ENCODE measurements at places on chromosomes 16 and 17.
A peak's percentile ranks its signal among the peaks of the same experiment; 100 is the strongest.

- peak; percentile 34 for DNase-seq
These were observed 21.3 kb downstream of the CYLD start for GRCh38 chr16:50763211-50763610.

DNA sequence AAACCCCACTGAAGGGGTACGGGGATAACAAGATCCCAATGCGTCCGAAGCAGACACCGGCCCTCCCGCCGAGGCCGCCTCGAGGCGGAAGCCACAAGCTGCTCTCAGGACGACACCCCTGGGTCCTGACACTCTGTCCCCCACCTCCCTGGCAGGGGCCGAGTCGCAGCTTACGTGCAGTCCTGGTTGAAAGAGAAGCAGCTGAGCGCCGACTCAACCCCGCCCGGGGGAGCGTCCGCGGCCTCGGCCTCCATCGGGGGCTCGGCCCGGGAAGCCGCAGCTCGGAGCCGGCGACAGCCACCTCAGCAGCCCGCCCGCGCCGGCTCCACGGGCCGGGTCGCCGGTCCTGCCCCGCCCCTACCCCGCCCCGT is at the start of gene WIPI1:
Gene WIPI1 (minus strand): TSS at position 329 of the 371 bp plus-strand sequence. CDS start 75 bp downstream, at position 254.
- no peak for DNase-seq

DNA sequence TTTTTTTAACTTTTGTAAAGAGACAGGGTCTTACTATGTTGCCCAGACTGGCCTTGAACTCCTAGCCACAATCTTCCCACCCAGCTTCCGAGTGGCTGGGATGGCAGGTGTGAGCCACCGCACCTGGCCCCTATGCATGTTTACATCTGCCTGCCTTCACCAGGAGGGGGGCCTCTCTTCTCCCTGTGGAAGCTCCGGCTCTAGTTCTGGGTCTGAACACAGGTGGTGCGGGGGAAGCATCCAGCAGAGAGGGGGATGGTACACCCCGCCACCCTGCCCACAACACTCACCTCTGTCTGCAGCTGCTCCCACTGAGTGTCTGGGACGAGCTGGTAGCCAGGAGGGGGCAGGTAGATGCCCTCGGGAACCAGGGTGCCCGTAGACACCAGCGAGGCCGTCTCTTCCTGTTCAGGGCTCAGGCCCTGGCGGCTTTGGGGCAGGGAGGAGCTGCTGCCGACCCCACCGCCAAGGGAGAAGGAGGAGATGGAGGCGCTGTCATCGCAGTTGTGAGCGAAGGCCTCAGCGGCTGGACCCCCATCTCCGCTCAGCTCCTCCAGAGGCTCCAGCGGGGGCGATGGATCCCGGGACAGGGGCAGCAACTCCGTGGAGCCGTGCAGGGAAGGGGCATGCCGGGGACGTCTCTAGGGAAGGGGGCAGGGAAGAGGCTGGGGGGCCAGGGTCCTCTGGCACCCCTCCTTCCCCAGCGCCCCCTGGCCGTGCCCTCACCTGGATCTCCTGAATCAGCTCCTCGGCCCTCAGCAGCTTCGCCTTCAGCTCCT is 10.9 kb downstream of the RABEP2 start:
- DNase-seq: no peak

- DNase-seq: peak; percentile 34
These were observed 41.5 kb downstream of the TK2 start for GRCh38 chr16:66508248-66508913.

- DNase-seq: no peak
These were observed 4.4 kb upstream of the CBFB start for GRCh38 chr16:67024384-67025209.

- DNase-seq: no peak
These were observed 101.8 kb downstream of the CBLN1 start for GRCh38 chr16:49179714-49180330.

GRCh38 chr16:5176505-5176904 is 78.9 kb upstream of the EEF2KMT start:
- DNase-seq: no peak

GRCh38 chr17:31092475-31093064 is 2.2 kb upstream of the NF1 start:
- no peak for DNase-seq

- peak; percentile 52 for DNase-seq
These were observed 474 bp downstream of the CLN3 start for GRCh38 chr16:28491230-28491969.

- DNase-seq: no peak
These were observed 42.8 kb downstream of the TNFRSF13B start for GRCh38 chr17:16929035-16929680.

GRCh38 chr16:89373355-89374110 is 116.8 kb downstream of the ANKRD11 start:
- DNase-seq: peak; percentile 44

DNA sequence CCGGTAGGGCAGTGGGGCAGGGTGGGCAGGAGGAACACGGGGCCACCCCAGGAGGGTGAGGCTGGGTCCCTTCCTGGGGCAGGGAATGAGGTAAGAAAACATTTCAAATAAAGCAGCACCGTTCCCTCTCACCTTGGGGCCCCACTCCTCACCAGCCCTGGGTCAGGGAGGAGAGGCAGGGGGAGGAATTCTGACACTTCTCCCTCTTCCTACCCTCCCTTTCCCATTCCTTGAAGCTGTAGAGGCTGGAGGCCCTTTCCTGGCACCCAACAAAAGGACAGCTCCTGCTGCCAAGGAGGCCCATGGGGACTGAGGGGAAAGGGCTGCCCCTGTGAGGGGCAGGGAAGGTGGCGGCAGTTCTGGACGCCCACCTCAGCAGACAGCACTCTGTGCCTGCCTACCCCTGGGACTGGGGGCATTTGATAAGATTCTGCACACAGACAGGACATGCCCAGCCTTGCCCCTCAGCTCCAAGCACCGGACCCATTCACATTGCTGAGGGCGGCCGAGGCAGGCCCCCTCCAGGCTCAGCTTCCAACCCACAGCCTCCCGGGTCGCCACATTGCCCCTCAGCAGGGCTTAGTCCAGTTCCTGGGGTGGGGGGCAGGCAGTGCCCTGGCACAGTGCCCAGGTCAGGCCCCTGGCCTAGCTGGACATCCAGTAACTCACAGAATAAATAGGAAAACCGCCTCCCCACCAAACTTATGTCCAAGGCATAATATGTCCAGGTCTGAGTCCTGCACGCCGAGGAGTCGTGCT is 6.2 kb downstream of the ATXN7L3 start:
- no peak for DNase-seq

GRCh38 chr16:89841275-89841674 is 13.0 kb downstream of the SPIRE2 start:
- DNase-seq: no peak

DNA sequence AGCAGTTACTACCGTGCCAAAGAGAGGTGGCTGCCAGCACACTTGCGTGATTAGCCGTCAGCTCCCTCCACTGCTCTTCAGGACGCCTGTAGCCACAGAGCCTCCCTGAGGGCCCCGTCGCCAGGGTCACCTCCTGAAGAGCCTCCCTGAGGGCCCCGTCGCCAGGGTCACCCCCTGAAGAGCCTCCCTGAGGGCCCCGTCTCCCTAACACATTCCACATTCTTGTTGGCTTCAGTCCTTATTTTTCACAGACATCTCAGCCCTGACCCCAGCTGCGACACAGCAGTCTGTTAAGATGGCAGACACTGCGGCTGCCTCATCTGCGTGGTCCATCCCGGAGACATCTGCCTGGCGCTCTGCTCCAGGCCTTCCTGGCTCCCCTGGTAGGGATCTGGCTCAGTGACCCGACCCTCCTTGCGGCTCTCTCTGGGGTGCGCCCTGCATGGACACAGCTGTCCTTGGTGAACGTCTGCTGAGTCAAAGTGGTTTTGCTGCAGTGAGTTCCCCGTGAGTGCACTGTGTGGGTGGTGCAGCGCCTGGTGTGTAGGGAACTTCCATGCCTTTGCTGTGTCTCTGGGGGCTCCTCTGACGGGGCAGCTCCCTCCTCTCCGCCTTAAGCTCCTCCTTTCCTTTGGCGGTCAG is 11.4 kb downstream of the ACSF3 start:
- DNase-seq: no peak

DNA sequence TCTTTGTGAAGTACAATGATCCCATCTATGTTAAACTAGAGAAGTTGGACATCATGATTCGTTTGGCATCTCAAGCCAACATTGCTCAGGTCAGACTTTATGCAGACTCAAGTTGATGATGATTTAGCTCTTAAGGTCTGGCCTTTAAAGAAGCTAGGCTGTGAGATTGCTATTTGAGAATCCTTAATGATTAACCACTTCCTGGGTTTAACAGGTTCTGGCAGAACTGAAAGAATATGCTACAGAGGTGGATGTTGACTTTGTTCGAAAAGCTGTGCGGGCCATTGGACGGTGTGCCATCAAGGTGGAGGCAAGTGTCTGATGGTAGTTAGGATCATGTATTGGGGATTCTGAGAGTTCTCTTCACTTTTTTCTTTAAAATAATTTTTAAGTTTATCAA is 40.3 kb downstream of the AP2B1 start:
- no peak for DNase-seq

GRCh38 chr16:12303653-12304052 is 327.1 kb downstream of the SNX29 start:
- no peak for DNase-seq

- DNase-seq: no peak
These were observed 1.5 kb downstream of the FBRS start for GRCh38 chr16:30659507-30660423.

- peak; percentile 61 for DNase-seq
These were observed 43.2 kb downstream of the RPH3AL start for GRCh38 chr17:309361-309888.

DNA sequence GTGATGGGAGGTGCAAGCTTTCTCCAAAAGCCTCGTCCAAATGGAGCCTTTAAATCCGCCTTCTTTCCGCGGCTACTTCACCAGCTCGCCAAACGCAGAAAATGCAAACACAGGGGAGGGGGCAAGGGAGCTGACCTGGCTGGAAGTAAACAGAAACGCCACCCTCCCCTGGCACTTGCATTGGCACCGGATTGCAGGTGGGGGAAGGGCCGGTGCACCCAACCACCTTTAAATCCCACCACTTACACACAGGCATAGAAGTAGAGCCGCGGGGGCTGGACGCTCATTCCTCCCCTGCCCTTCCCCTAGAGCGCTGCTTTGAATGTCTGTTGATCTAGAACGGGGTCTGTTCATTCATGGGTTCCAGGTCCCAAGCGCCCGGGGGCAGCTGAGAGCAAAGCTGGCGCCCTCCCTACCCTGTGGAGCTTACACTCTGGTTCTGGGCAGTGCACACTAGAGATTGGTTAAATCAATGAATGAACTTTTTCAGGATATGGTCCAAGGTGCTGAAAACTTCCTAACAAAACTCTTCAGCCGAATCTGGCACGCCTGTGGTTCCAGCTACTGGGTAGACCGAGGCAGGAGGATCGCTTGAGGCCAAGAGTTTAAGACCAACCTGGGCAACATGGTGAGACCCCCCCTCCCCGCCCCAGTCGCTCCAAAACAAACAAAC is 920 bp upstream of the ZCCHC14 start:
- DNase-seq: peak; percentile 30
